ENCODE measurements at places on chromosomes 5 and 9. TPM values are rescaled to one million over a fixed set of nuclear protein-coding genes. Genes with fewer than 3 reads are reported as not detected.

SHC3 gene
- total RNA-seq, result under 0.01 TPM

SV2C gene
- total RNA-seq, result not detected

ANKRD34B gene
- total RNA-seq, result not detected

SHOC1 gene
- total RNA-seq, result not detected

CDH10 gene
- not detected for total RNA-seq

DNA sequence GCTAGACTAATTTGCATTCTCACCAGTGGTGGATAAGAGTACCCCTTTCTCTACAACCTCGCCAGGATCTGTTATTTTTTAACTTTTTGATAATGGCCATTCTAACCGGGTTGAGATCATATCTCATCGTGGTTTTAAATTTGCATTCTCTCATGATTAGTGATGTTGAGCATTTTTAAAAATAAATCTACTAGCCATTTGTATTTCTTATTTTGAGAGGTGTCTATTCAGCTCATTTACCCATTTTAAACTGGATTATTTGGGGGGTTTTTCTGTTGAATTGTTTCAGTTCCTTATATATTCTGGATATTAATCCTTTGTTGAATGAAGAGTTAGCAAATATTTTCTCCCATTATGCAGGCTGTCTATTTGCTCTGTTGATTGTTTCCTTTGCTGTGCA, 139.6 kb downstream of the ARSB start:
- DNase-seq, result no peak

GRCh38 chr9:123337971-123338370, 18.0 kb upstream of the CRB2 start:
- no peak for DNase-seq

DNA sequence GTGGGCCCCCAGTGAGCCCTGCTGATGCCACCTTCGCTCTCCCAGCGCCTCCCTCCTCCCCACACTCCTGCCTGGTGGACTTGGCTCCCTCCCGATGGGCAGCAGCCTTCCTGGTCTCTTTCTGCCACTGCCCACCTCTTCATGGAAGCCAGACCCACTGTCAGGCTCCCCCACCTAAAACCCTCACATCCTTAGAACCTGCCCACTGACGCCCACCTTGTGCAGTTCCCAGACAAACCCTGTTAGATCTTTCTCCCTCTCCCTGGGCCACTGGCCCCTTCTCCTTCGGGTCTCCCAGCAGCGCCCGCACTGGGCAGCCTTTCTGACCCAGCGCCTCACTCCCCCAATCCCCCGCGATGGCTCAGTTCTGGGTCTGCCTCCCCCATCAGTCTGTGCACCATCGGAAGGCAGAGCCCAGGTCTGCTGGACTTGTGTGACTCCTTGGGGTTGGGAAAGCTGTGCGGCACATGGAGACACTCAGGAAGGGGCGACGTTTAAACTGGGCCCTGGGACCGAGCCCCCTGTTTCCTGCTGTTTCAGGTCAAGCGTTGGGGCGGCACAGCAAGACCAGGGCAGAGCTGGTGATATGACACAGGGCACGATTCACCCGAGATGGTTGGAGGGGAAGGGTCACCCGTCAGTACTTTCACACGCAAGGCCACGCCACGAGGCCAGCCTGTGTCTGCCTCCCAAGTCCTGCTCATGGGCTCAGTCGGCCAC, 17.4 kb downstream of the MYMK start:
- DNase-seq, result no peak

- DNase-seq, result no peak
These were observed 179.2 kb downstream of the FBN2 start for GRCh38 chr5:128358826-128359225.

DNA sequence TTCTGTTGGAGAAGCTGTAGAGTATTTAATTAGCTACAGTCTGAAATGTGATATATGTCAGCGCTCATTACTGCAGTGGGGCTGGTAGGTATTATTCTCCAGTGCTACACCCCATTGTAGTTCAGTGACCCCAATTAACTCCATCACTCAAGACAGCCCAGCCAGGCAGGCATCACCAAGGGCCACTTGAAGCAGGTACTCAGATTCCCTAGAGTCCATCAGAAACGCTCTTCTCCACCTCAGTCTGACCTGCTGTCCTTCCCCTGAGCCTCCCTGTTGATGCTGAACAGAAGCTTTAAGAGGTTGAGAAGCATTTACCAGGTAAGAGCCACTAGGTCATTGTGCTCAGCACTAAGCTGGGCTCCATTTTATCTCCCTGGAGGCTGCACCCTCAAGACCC, 71.8 kb downstream of the GALNT10 start:
- no peak for DNase-seq

- peak; percentile 6 for DNase-seq
These were observed 51.2 kb upstream of the SEMA4D start for GRCh38 chr9:89549031-89549644.

DNA sequence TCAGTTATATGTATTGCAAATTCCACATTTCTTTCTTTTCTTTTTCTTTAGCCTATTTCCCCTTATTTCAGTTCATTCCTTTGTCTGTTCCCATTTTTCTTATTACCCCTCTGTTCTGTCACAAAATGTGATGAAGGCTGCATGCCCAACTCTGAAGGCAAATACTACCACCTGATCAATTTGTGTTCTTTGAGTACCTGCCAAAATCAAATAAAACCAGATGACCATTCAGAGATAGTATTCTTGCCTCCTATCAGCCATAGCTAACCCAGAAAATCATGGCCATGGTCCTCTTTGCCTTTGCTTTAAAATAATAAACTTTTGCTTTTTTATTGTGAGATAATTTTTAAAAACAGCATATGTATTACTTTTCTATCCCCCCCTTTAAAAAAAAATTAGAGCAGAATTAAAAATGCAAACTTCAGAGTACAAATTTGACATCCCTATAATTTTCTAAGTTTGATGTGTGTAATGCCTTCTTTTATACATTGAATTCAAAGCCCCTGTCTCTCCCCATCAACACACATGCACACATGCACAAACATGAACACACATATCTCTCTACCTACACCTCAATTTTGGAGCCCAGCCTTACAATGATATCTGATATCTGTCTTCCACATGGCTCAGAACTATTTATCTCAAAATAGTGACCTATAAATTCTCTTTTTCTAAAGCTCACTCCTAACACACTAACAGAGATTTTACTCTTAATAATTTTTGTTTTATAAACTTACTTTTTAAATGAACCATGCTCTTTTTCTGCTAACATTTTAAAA, 3.5 kb downstream of the RFESD start:
- no peak for DNase-seq

- no peak for DNase-seq
These were observed 217.9 kb downstream of the BNC2 start for GRCh38 chr9:16652582-16652981.
